Karpas-422 (cell line): ENCODE measurements at places on chromosomes 1 and 21.

- H3K27ac ChIP-seq, result no peak overlapping the region
- H3K27me3 ChIP-seq, result no peaks in the 10 kb centered on the region
- no peak overlapping the region for H3K4me3 ChIP-seq
- no peaks in the 10 kb centered on the region for H3K4me1 ChIP-seq
- no peaks in the 10 kb centered on the region for H3K36me3 ChIP-seq
- DNase-seq, result no peak
These were observed 31.2 kb upstream of the KDM4A start for GRCh38 chr1:43618521-43619313.

GRCh38 chr1:152189657-152190442 is 30.8 kb upstream of the RPTN start:
- H3K36me3 ChIP-seq, result no peaks in the 10 kb centered on the region
- no peak overlapping the region for H3K27ac ChIP-seq
- DNase-seq, result peak; percentile 92
- no peaks in the 10 kb centered on the region for H3K27me3 ChIP-seq
- peak overlapping the region; percentile 73 for H3K4me3 ChIP-seq

- no peak overlapping the region for H3K4me3 ChIP-seq
- H3K4me1 ChIP-seq, result peaks cover 45% of the 10 kb centered on the region
- H3K27ac ChIP-seq, result no peak overlapping the region
- DNase-seq, result no peak
- H3K27me3 ChIP-seq, result no peaks in the 10 kb centered on the region
- no peaks in the 10 kb centered on the region for H3K36me3 ChIP-seq
These were observed 44.3 kb upstream of the WNT2B start for GRCh38 chr1:112464501-112464900.

- no peak overlapping the region for H3K4me3 ChIP-seq
- DNase-seq, result no peak
- no peaks in the 10 kb centered on the region for H3K36me3 ChIP-seq
- no peaks in the 10 kb centered on the region for H3K27me3 ChIP-seq
- H3K4me1 ChIP-seq, result peaks cover 18% of the 10 kb centered on the region
These were observed 19.8 kb upstream of the LBR start for GRCh38 chr1:225447650-225448089.

GRCh38 chr1:193533853-193534252 is 347.4 kb upstream of the B3GALT2 start:
- H3K27me3 ChIP-seq, result no peaks in the 10 kb centered on the region
- DNase-seq, result no peak
- no peak overlapping the region for H3K27ac ChIP-seq

GRCh38 chr1:85396194-85396593 is 68.8 kb downstream of the DDAH1 start:
- DNase-seq, result peak; percentile 11
- H3K27ac ChIP-seq, result no peak overlapping the region
- H3K4me3 ChIP-seq, result no peak overlapping the region
- H3K4me1 ChIP-seq, result no peaks in the 10 kb centered on the region
- no peaks in the 10 kb centered on the region for H3K27me3 ChIP-seq
- H3K36me3 ChIP-seq, result no peaks in the 10 kb centered on the region

DNA sequence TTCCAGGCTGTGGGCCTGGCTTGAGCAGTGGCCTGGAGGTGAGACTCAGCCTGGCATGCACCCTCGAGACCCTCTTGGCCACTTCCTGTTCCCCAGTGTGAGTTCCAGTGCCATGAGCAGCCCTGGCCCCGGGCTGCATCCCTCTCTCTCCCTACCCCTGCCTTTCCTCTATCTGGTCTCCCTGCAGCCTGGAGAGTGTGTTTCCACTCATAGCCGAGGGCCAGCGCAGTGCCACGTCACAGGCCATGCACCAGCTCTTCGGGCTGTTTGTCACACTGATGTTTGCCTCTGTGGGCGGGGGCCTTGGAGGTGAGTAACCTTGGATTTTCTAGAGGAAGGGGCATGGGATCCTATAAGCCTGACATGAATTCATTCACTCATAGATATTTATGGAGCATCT is 13.6 kb downstream of the RHBG start:
- DNase-seq, result no peak
- no peaks in the 10 kb centered on the region for H3K36me3 ChIP-seq
- no peaks in the 10 kb centered on the region for H3K4me1 ChIP-seq
- H3K4me3 ChIP-seq, result no peak overlapping the region
- H3K27ac ChIP-seq, result no peak overlapping the region

- H3K36me3 ChIP-seq, result no peaks in the 10 kb centered on the region
- no peak overlapping the region for H3K27ac ChIP-seq
These were observed 40.2 kb downstream of the EDN2 start for GRCh38 chr1:41444246-41444645.

DNA sequence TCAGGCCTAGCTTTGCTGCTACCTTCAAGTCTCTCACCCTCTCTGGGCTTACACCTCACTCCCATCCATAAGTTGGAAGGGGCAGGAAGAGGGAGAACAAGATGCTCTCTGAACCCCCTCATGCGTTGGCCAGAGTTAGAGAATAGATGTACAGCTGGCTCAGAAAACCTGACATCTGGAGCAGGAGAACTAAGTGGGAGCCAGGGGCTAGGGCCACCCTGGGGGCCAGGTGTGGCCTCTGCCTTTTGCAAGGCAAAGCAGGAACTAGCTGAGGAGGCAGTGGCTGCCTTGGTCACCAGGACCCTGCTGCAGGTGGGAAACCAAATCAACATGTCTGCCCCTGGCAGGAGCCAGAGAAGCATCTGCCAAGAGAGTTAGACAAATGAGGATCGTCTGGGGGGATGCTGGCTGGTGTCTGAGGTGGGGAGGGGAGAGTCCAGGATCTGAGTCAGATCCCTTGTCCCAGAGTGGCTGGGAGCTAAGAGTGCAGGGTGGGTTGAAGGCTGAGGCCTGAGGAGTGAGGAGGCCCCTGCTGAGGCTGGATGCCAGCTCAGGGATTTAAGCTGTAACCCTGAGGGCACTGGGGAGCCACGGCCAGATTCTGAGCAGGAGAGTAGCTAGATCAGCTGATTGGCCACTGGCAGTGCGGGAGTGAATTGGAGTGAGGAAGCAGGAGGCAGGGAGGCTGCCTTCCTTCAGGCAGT is 115.0 kb downstream of the EPHB2 start:
- H3K4me3 ChIP-seq, result peak overlapping the region; percentile 41; the same call in 1 of the 2 replicates
- DNase-seq, result peak; percentile 81
- H3K36me3 ChIP-seq, result no peaks in the 10 kb centered on the region

- no peak overlapping the region for H3K27ac ChIP-seq
- no peaks in the 10 kb centered on the region for H3K4me1 ChIP-seq
- H3K27me3 ChIP-seq, result no peaks in the 10 kb centered on the region
- DNase-seq, result no peak
- no peaks in the 10 kb centered on the region for H3K36me3 ChIP-seq
These were observed 223.8 kb downstream of the PTPRU start for GRCh38 chr1:29460041-29460610.
